Fibroblast of villous mesenchyme (primary cell): ENCODE measurements at places on chromosomes 1 and 21. TPM values are rescaled to one million over a fixed set of nuclear protein-coding genes. Genes with fewer than 3 reads are reported as not detected.
A peak's percentile ranks its signal among the peaks of the same experiment; 100 is the strongest.

The PIK3R3 gene
- total RNA-seq = 10.3 and 14.2 TPM in 2 replicates

DNA sequence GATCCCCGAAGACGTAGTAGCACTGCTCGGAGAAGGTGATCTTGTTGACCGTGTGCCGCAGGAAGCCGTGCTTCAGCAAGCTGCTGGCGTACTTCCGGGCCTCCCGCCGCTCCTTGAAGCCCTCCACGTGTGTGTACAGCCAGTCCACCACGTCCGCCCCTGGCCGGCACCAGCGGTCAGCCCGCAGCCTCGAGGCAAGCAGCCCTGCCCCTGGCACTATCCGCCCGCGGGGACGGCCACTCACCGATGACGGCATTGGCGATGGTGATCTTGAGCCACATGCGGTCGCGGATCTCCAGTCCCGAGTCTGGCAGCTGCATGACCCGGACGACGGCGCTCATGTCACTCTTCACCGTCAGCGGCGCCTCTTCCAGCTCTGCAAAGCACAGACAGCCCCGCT lies 7.2 kb downstream of the TAS1R3 start:
- DNase-seq = no peak

GRCh38 chr1:184284900-184285299 lies 101.9 kb upstream of the C1orf21 start:
- DNase-seq = no peak

GRCh38 chr1:20386323-20387081 lies 95.8 kb downstream of the VWA5B1 start:
- DNase-seq = no peak

DNA sequence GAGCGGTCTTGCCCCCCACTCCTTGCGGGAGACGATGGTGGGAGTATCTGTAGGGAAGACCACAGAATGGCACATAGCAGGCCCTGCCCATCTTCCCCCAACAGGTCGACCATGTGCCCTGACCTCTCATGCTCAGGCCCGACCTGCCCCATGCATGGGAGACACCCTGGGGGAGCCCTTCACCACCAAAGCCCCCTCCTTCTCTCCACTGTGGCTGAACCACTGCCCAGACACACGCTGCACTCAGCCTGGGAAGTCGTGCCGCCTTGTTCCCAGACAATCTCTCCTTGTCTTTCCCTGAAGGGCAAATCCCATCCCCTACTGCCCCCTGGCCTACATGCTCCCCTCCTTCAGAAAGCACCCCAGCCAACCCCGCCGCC lies 5.5 kb downstream of the PGLYRP3 start:
- DNase-seq = no peak

The TEDDM1 gene
- not detected in 2 replicates for total RNA-seq

The VPS45 gene
- 39.3 and 57.9 TPM in 2 replicates for total RNA-seq

The ADGRL4 gene
- 1.9 and 4.7 TPM in 2 replicates for total RNA-seq

- DNase-seq = no peak
Observed at GRCh38 chr1:225435957-225436392, 8.1 kb upstream of the LBR start.

The CCDC181 gene
- total RNA-seq = 0.86 and 0.97 TPM in 2 replicates

- no peak for DNase-seq
Observed at GRCh38 chr1:157678721-157679120, 21.8 kb downstream of the FCRL3 start.

The RHOU gene
- total RNA-seq = 2.2 and 2.9 TPM in 2 replicates

The FALEC gene
- 0.64 and 1.3 TPM in 2 replicates for total RNA-seq

The IQCC gene
- 0.86 and 2.3 TPM in 2 replicates for total RNA-seq

DNA sequence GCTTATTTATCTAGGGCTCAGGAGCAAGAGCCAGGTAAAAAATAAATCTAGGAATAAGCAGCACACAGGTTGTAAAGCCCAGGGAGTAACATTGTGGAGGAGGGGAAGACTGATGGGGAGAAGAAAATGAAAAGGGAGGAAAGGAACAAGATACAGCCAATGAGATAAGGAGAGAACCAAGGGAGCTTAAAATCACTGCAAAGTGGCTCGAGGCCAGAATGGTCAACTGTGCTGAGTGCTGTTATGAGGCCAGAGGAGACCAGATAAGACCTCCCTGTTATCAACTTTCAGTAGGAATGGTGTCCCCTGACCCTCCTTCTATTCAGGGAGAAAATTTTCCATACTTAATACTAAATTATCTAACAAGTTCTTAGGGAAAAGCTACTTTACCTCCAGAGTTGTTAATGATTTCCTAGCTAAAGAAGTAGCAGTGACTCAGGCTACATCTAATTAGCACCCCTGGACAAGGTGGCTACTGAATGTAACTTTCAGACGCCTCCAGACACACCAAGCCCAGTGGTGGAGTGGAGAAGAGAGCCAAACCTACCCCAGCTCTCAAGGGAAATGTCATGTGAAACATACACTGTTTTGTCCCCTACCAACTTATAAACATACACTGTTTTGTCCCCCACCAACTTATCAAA lies 25.5 kb downstream of the ENAH start:
- no peak for DNase-seq

DNA sequence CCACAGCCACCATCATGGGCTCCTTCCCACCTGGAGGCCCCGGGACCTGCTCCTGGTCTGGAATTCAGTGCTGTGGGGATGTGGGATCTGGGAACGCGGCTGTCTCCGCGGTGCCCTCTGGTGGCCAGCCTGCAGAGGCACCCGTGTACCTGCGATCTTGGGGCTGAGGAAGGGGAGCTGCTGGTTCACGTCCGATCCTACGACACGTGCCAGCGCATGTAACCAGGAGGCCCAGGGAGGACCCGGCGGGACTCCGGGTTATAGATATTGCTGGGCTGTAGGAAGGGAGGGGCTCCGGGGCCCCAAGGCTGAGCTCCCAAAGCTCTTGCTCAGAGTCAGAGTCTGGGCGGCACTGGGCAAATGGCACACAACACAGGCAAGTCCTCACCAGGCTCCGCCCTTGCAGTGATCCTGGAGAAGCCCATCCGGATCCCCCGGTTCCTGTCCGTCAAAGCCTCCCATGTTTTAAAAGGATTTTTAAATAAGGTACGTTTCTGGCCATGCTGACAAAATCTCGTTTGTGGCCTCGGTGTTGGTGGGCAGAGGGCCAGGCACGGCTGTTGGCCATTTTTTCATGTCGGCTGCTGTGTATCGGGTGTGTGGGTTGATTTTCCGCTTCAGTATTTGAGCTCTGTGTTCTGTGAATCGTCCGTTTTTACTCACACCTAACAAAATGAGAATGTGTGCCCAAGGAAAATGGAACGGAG lies 20.1 kb downstream of the FAAP20 start:
- peak; percentile 65 for DNase-seq

The CELSR2 gene
- 1.3 TPM in 2 replicates for total RNA-seq

DNA sequence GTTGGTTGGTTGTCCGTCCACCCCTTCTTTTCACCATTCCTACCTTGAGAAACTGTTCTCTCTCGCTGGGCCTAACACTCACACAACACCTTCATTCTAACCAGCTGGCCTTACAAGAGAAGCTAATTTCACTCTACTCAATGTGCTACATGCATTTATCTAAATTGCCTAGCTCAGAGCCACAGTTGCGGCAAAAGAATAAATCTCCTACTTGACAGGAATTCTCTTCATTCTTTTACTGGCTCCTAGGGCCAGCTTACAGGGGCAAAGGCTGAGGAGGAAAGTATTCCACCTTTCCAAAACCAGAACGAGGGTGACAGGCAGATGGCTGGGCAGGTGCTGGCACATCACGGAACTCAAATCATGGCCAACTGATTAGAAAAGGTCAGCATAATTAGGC lies 6.5 kb downstream of the F3 start:
- DNase-seq = peak; percentile 41

DNA sequence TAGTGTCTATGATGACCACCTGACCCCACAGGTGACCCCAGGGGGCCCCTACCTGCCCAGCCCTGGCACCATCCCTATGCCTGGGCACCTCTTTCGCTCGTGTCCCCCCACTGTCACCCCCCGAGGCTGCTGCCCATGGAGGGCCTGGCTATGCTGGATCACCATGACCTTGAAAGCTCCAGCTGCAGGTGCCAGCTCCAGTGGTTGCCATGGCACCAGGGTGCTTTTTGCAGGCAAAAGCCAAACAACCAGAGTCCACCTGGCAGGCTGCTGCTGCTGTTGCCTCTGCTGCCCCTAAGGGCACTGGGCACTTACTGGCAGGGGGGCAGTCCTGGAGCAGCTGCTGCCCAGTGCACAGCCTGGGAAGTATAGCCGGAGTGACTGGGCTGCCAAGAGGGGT lies 21.7 kb downstream of the ETNK2 start:
- DNase-seq = no peak

DNA sequence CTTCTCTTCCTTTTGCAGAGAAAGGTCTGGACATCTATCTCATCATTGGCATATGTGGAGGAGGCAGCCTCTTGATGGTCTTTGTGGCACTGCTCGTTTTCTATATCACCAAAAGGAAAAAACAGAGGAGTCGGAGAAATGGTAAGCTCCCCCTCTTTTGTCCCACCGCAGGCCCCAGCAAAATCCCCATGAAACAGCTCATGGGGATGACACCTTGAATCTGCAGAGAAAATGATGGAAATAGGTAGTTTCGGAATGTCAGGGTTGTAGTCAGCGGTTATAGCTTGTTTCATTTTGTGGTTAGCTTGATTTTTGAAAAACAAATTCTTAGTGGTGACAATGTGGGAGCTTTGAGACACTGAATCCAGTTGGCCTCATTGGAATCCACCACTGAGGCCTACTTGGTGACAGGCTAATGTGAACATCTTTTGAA lies 10.3 kb downstream of the CD2 start:
- no peak for DNase-seq

DNA sequence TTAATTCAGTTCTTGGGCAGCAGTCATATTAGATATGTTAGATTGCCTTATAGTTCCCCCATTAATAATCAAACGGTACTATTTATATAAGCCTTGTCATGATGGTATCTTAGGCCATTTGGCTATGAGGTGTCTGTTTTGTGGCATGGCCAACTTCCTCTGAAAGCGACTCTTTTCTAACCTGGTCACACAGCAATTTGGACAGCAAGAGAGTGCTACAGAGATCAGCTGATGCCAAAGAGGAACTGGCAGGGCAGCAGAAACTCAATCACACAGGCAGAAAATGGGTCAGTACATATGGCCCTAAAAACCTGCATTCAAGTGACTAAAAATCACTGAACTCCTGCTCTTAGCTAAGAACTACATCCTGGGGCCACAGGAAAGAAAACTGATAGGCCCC lies 13.4 kb upstream of the MUTYH start:
- no peak for DNase-seq

The ERG gene
- not detected in 2 replicates for total RNA-seq

DNA sequence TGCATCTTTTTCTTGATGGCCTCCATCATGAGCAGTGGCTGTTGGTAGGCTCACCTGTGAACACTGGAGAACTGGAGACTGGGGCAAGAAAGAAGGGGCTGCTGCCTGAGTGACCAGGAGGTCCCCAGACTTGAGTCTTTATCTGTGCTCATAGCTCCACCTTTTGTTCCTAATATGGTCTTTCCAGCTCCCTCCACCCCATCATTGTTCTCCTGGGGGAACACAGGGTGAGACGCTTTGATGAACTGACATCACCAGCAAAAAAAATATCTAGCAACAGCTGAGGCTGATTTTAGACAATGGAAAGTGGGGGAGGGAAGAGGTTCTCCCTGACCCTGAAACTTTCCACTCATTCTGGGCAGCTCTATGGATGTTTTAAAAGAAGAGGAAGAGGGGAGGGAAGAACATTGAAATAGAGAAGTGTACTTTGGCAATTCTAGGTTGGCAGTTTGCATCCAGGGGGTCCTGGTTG lies at the start of gene TPM3:
TSS of gene TPM3 (minus strand) at position 111 of the 472 bp plus-strand sequence. CDS start at position 29, 82 bp downstream.
- DNase-seq = no peak

The SPRR4 gene
- not detected in 2 replicates for total RNA-seq

DNA sequence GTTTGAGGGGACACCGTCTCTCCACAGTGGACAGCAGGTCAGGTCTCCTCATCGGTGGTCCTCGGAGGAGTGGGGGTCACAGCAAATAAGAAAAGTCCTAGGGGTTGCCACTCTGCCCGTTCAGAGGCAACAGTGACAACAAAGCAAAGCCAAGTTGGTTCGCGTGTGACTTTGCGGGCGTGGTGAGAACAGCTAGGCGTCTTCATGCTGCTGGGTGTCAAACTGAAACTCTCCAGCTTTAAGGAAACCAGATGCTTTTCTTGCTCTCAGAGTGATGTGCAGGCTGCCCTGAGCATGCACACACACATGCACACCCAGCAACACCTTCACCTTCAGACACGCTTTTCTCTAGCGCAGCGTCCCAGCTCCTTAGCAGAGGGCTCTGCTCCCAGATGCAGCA lies 70.1 kb upstream of the ARHGEF16 start:
- no peak for DNase-seq

GRCh38 chr1:7669559-7670311 lies 101.4 kb upstream of the VAMP3 start:
- peak; percentile 16 for DNase-seq

DNA sequence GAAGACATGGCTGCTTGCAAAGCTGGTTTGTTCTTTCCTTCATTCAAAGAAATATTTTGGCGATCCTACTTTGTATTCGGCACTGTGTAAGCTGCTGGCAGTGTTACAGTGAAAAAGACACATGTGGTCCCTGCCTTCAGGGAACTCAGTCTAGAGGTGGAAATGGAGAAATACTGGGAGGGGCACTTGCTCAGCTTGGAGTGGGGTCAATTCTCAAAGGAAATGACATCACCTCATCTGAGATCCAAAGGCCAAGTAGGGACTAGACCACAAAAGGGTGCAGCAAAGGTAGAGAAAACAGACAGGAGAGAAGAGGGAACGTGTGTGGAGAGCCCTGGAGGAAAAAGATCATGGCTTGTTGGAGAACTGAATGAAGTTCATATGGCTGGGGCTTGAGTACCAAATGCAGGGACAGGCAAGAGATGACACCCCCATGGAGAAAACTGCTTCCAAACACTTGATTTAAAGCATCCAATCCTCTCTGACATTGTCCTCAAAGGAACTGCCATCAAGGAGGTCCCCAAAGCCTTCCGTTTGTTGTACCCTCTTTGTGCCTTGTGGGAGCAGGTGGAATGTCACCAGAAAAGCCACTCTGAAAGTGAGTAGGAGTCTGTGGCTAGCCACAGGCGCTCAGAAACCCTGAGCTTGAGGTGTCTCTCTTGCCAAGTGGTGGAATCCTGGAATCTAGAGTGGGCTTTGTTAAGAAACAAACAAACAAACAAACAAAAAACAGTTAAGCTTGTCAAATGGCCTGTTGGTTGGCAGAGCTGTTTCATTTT lies 48.3 kb upstream of the TDRD10 start:
- peak; percentile 54 for DNase-seq

- DNase-seq = peak; percentile 41
Observed at GRCh38 chr1:53160924-53161378, 18.5 kb upstream of the SLC1A7 start.

GRCh38 chr21:29181799-29182470 lies 51.5 kb downstream of the MAP3K7CL start:
- peak; percentile 96 for DNase-seq

The PRRX1 gene
- total RNA-seq = 174 and 203 TPM in 2 replicates

- peak; percentile 82 for DNase-seq
Observed at GRCh38 chr21:41777951-41778815, 11.3 kb upstream of the RIPK4 start.

The PPIAL4G gene
- not detected in 2 replicates for total RNA-seq
